ENCODE measurements at places on chromosomes 13 and 19.
A peak's percentile ranks its signal among the peaks of the same experiment; 100 is the strongest.

DNA sequence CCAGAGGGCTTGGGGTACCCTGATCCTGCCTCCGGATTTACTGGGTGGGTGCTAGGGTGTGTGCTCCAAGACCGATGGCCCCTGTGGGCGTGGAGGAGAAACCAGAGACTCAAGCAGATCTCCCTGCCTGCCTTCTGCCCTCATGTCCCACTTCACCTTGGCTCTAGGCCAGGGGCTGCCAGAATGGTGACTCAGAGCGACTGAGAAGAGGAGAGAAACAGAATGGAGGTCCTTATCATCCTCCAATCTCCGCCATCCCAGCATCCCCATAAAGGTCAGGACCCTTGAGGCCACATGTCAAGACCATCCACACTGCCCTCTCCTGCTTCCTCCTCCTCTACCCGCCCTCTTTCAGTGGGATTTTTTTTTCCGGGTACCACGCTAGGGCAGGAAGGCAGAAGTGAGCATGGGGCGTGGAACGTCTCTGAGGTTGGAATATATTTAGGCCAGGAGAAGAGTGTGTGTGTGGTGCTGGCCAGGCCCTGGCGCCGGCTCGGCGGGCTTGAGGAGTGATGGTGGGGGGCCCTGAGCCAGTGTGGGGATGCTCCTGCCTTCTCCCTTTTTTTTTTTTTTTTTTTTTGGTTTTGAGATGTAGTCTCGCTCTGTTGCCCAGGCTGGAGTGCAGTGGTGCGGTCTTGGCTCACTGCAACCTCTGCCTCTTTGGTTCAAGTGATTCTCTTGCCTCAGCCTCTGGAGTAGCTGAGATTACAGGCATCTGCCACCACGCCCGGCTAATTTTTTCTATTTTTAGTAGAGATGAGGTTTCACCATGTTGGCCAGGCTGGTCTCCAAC lies 22.3 kb downstream of the IER2 start:
- DNase-seq: peak; percentile 60

- DNase-seq: no peak
Measured at GRCh38 chr19:58252102-58252685, 23.5 kb downstream of the ZNF544 start.

- no peak for DNase-seq
Measured at GRCh38 chr19:39595950-39596349, 6.4 kb upstream of the LGALS13 start.

GRCh38 chr13:50225193-50226155 lies 210.2 kb downstream of the KCNRG start:
- no peak for DNase-seq

- DNase-seq: no peak
Measured at GRCh38 chr13:110869231-110869804, 45.6 kb downstream of the ANKRD10 start.

GRCh38 chr13:72473321-72473720 lies 254.1 kb downstream of the MZT1 start:
- no peak for DNase-seq

- no peak for DNase-seq
Measured at GRCh38 chr13:45786293-45786920, 65.1 kb downstream of the SIAH3 start.

- no peak for DNase-seq
Measured at GRCh38 chr19:48571378-48572162, 19.6 kb downstream of the SULT2B1 start.

DNA sequence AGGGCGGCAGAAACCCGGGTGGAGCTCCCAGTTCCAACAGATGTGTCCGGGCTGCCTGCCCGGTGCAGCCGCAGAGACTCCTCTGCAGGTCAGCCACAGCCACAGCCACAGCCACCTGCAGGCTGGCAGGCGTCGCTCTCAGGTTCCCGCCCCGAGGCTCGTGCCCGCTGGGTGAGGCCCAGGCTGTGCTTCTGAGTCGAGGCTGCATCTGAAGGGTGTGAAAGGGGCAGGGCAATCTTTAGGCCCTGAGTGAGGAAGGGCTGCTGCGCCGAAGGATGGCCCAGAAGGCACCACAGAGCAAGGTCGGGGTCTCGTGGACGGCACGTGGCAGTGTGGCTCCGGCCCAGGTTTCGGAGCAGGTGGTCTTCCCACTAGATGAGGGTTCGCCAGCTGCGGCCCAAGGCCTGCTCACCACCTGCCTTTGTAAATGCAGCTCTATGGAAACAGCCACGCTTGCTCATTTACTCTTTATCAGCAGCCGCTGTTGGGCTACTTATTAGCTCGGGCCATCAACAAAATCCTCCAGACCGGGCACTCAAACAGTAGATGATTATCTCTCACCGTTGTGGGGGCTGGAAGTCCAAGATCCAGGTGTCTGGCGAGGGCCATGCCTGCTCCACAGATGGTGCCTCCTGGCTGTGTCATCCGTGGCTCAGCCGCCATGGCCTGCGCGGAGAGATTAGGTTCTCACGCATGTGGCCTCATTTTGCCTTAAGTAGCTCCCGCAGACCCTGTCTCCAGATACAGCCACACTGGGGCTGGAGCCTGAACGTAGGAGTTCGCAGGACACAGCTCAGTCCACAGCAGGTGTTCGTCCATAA lies 40.3 kb upstream of the TFDP1 start:
- no peak for DNase-seq

DNA sequence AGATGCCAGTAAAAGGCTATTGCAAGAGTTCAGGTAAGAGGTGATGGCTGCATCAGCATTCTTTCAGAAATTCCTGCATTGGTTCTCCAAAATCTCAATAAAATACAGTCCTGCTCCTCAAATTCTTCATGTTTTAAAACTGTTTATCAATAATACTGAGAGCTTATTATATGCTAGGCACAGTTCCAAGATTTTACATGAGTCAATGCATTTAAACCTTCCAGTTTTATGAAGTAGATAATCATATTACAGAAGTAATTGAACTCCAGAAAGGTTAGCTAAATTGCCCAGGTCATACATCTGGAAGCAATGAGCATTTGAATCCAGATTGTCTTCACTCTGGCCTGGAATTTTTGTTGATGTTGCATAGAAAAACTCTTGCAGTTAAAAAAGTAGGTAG lies 282.9 kb upstream of the SLITRK6 start:
- peak; percentile 52 for DNase-seq

- no peak for DNase-seq
Measured at GRCh38 chr13:51684076-51684475, 99.8 kb downstream of the WDFY2 start.

Data from HCEC 1CT (cell line).